ENCODE measurements at places on chromosomes 5 and 9.
A peak's percentile ranks its signal among the peaks of the same experiment; 100 is the strongest.

GRCh38 chr9:107425101-107426025, 64.2 kb downstream of the KLF4 start:
- peak; percentile 35 for DNase-seq

DNA sequence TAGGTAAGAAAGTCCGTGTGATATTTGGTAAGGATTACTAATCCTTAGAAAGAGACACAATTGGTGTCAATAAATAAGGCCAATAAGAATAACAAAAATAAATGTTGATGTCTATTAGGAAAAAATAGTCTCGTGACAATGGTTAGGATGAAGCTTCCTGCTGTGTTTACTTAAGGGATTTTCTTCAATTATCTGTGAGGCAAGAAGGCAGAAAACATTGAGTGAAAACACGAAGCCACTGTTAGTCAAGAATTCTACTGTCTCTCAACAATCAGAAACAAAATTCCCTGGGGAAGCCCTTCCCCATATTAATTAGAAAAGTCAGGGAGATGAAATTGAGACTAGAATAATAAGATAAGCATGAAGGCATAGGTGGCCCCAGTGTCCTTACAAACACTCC, 149.0 kb downstream of the SYK start:
- DNase-seq: no peak

DNA sequence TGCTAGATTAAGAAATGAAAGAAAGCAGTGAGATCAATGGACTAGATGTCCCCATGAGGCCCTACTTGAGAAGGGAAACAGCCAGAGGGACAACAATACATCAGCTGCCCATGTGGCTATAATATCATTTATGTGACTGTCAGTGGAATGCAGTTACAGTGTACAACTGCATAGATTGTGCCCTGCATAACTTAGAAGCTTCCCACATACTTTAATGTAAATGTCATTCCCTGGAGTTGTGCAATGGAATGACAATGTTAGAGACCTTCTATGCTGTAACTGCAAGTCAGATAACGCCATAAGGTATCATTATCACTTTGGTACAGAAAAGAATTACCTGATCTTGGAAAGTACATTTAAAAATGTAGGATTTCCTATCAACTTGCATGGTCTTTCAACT, 67.4 kb downstream of the FBN2 start:
- no peak for DNase-seq

DNA sequence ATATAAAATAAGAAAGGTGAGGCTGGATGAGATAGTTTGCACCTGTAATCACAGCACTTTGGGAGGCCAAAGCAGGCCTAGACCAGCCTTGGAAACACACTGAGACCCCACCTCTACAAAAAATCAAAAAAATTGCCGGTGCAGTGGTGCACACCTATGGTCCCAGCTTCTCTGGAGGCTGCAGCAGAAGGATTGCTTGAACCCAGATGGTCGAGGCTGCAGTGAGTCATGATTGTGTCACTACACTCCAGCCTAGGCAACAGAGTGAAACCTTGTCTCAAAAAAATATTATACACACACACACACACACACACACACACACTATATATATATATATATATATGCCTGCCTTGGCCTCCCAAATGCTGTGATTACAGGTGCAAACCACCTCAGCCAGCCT, 1.3 kb downstream of the SLC35D2 start:
- DNase-seq: no peak

GRCh38 chr5:126357585-126358342, 65.4 kb upstream of the GRAMD2B start:
- no peak for DNase-seq

GRCh38 chr5:135831439-135831838, 3.0 kb upstream of the SLC25A48 start:
- no peak for DNase-seq

DNA sequence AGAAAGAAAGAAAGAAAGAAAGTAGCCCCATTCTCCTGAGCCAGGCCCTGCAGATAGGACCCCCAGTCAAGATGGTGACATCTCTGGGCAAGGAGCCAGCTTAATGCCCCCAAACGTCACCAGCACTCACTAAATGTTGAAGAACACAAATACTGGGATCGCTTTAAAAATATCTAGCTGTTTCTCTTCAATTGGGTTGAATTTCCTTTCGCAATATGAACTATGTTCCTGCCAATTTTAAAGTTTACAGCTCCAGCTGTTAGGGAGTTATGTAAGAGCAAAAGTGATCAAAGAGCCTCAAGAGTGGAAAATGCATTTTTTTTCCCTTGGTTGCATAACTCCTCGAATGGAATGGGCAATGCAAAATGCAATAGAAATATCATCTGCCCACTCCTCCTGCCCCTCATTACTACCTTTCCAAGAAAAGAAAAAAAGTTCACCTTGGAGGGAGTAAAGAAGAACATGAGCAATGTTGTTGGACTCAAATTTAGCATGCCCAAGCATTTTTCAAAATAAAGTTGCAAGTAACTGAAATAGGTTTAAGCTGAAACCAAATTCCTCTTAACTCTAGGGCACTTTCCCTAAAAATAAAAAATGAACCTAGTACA, 244.2 kb upstream of the PIK3R1 start:
- no peak for DNase-seq

DNA sequence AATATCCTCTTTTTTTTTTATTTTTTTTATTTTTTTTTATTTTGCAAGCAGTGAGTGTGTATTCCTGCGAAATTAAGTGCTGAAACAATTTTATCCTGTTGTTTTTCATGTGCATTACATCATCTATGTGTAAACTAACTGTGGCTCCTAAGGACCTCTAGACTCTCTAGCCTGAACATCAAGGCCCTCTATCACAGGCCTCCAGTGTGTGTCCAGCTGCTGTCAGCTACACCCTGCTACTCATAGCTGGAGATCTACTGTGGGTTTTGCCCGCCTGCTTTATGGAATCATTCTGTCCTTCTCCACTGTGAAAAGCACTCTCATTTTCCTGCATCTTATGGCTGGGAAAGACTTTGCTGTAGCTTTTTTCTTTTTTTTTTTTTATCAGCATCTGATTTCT, 157.8 kb downstream of the KCTD16 start:
- no peak for DNase-seq

- no peak for DNase-seq
These were observed 126.1 kb upstream of the STC2 start for GRCh38 chr5:173454361-173454735.

GRCh38 chr9:129518074-129518473, 102.8 kb downstream of the C9orf50 start:
- DNase-seq: no peak

DNA sequence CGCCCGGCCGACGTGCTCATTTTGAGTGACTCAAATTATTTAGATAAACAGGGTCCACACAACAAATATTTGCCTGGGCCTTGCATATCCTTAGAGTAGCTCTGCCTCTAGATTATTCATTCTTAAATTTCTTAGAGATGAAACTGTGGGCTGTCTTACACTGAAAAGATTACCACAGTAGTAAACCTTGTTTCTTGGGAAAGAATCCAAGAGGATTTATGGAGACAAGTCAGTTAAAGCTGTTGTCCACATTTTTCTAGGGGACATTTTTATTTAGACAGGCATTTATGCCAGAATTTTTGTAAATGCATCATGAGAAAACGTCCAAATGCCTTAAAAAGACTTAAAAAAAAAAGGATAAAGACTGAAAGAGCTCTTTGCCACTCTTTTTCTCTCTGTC, 32.6 kb upstream of the RANBP3L start:
- no peak for DNase-seq

- DNase-seq: no peak
These were observed 928.5 kb downstream of the TLE4 start for GRCh38 chr9:80500300-80500699.

- DNase-seq: no peak
These were observed 198.9 kb downstream of the NXNL2 start for GRCh38 chr9:88733651-88734421.

DNA sequence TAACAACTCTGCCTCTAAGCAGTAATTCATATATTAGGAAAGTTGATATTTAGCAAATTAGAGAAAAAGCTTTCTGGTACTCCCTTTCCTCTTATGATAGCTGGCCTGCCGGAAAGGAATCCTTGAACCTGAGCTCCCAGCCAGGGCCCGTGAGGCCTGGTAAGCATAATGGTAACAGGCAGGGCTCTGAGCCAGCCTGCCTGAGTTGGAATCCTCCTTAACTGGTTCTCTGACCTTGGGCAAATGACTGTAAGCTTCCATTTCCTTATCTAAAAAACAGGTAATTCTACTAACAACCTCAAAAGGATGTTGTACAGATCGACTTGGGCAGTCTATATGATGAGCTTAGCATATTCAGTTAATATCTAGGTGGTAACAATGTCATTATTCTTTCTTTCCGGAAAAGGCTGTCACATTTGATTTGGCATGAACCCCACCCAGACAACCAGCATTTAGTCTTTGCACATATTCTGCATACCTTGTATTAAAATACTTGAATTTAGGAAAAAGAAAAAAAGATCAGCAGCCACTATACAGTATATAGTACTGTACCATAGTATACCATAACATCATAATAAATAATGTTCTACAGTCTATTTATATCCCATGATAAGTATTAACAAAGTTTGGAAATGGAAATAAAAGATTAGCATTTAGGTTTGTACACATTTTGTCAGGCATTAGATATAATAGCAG, 55.7 kb upstream of the MAP3K1 start:
- DNase-seq: no peak

DNA sequence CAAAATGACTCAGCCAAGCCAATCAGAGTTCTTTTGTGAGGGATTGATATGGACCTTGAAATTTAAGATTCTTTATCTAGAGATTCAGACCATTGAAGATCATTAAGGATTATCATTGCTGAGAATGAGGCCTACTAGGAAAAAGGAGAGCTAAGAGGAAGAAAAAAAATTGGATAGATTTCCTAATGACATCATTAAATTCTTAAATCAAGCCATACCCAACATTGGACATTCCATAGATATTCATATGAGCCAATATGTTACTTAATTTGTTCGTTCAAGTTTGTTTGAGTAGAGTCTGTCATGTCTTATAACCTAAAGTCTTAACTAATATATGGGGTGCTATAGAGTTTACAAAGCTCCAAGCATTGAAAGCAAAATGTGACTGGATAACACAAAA, 727.9 kb upstream of the SEMA6A start:
- DNase-seq: no peak

- DNase-seq: no peak
These were observed 453.9 kb downstream of the TUSC1 start for GRCh38 chr9:25224309-25224708.

GRCh38 chr9:69574057-69574456, 98.1 kb downstream of the APBA1 start:
- no peak for DNase-seq

- DNase-seq: no peak
These were observed 157.0 kb downstream of the GABBR2 start for GRCh38 chr9:98551511-98552286.

- no peak for DNase-seq
These were observed 170.0 kb downstream of the NTRK2 start for GRCh38 chr9:84839541-84839940.

- DNase-seq: no peak
These were observed 23.2 kb downstream of the PRUNE2 start for GRCh38 chr9:76882686-76883085.

DNA sequence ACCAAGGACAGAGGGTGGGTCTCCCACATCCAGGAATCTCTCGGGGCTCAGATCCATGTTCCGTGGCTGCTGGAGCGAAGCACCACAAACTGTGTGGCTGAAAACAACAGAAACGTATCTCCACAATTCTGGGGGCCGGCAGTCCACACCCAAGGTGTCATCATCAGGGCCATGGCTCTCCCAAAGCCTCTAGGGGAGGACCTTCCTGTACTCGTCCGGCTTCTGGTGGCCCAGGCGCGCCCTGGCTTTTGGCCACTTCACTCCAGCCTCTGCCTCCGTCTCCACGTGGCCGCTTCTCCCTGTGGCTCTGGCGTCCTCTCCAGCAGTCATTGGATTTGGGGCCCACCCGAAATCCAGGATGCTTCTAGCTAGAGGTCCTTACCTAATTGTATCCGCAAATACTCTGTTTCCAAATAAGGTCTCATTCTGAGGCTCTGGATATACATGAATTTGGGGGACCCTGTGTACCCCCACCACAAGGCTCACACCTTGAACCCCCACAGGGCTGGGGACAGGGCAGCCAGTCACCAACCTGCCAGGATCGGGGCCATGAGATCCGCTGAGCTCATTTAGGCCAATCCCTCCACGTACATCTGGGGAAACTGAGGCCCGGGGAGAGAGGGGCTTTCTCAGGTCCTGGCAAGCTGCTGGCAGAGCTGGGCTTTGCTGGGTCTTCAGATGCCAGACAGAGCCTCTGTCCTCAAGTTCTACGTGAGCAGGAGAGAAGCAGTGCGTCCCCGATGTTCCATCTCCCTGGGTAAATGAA, 158.2 kb downstream of the OLFM1 start:
- no peak for DNase-seq

- DNase-seq: no peak
These were observed 29.5 kb downstream of the LAMC3 start for GRCh38 chr9:131038256-131039128.

GRCh38 chr9:93681269-93682154, 105.1 kb downstream of the PHF2 start:
- DNase-seq: no peak

DNA sequence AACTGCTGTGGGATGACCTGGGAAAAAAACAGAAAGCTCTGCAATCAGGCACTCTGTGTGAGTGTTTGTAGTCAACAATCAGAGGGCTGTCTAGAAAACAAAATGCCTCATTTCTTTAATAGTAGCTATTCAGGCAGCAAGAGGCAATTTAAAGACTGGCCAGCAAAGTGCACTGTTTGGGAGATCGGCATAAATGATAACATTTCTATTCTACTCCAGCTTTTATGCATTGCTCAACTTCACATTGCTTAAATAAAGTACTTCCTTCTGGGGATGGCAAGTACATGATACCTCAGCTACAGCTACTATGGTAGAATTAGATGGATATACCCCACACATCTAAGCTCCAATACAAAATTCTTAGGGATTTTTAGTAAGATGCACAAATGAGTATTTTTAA, 193.1 kb downstream of the DCP2 start:
- DNase-seq: no peak

GRCh38 chr9:36991516-36992134, 42.4 kb downstream of the PAX5 start:
- DNase-seq: peak; percentile 58

- peak; percentile 22 for DNase-seq
These were observed 37.3 kb downstream of the CSF2 start for GRCh38 chr5:132110930-132111329.

GRCh38 chr5:71632168-71632567, 45.0 kb downstream of the MCCC2 start:
- DNase-seq: no peak

- DNase-seq: no peak
These were observed 236.5 kb downstream of the DMRTA1 start for GRCh38 chr9:22682961-22683699.

DNA sequence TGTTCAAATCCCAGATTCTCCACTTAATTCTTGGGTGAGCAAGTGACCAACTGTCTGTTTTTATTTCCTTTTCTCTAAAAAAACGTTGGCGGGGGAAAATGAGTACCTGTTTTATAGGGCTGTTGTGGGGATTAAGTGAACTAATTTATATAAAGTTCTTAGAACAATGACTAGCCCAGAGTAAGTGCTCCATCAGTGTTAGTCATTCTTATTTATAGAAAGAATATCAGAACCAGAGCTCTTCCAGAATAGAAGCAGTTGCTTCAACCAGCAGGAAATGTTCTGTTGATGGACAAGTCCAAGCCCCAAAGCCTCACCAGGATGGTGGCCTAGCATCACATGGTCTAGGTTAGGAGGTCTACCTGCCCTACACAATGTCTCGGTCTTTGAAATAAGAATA, 379.2 kb downstream of the ACTL7B start:
- no peak for DNase-seq
